OCI-M1 (cell line): ENCODE measurements at places on chromosomes 16 and 17.

DNA sequence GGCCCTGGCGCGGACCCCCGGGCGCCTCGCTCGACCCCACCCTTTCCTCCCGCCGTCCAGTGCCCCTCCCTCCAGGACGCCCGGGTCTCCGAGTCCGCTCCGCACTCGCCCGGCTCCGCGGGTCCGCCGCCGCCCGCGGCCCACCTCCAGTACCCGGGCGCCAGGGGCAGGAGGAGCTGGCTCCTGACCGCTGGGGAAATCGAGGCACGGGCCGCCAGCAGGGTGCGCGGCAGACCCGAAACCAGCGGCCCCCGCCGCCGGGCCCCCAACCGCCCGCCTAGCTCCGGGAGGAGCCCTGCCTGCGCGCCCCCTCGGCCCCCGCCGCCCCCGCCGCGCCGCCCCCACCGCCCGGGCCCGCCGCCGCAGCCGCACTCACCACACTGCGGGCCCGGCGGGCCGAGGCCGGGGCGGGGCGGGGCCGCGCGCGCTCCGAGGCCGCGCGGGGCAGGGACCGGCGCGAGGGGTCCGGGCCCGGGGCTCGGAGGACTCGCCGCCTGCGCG is 333 bp downstream of the MAFG start:
- no peak for DNase-seq

GRCh38 chr16:813204-813915 is 12.8 kb upstream of the GNG13 start:
- peak; percentile 4 for DNase-seq

DNA sequence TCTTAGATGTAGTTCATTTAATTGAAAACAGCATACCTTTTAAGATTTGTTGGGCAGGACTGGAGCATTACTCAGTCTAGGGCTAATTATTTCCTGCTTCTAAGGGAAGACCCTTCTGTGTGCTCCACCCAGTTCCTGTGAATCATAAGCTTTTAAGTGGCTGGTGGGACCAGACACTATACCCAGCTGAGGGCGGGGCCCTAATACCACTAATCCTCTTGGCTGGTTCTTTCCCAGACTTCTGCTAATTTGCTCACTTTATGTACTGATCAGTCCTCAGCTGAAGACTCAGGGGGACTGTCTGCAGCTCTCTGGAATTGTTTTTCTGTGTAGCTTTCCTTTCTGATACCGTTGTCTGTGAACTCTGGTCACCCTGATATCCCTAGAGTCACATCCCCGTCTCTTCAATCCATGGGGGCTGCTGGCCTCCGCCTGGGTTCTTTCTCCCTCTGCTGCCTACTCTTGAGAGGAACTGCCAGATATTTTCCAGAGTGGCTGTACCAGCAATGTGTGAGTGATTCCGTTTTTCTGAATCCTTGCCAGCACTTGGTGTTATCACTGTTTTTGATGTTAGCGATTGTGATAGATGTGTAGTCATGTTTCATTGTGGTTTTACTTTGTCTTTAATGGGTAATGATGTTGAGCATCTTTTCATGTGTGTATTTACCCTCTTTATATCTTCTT is 35.1 kb downstream of the MFSD11 start:
- DNase-seq, result peak; percentile 63

GRCh38 chr16:1121601-1122397 is 25.8 kb upstream of the C1QTNF8 start:
- DNase-seq, result peak; percentile 5

DNA sequence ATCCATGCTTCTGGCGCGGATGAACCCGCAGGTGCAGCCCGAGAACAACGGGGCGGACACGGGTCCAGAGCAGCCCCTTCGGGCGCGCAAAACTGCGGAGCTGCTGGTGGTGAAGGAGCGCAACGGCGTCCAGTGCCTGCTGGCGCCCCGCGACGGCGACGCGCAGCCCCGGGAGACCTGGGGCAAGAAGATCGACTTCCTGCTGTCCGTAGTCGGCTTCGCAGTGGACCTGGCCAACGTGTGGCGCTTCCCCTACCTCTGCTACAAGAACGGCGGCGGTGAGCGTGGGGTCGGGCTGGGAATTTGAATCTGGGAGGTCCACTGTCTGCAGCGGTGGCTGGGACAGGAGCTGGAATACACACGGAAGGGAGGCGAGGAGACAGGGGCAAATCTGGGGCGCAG is 904 bp downstream of the SLC6A2 start:
- DNase-seq, result no peak

DNA sequence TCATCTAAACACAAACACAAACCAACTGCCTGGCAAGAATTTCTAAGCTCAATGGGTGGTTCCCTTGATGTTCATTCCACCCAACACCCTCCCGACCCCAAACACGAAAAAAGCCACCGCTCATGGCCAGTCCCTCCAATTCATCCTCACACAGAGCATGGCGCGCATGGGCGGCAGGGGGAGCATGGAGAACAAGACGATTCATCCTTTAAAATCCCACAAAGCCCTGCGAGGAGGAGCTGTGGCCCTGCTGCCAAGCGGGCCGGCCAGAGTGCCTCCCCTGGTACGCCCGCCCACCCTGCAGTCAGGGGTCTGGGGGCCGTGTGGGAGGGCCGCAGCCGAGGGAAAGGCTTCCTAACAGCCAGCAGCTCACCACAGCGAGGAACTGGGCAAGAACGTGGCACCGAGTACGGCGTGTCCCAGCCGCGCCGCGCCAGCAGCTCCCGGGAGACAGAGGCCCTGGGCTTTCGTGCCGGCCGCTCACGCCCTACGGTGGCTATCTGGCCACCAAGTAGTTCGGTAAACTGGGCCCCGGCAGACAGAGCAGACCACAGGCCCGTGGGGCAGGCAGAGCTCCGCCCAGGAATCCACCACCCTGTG is 60.9 kb downstream of the KLHDC4 start:
- no peak for DNase-seq

DNA sequence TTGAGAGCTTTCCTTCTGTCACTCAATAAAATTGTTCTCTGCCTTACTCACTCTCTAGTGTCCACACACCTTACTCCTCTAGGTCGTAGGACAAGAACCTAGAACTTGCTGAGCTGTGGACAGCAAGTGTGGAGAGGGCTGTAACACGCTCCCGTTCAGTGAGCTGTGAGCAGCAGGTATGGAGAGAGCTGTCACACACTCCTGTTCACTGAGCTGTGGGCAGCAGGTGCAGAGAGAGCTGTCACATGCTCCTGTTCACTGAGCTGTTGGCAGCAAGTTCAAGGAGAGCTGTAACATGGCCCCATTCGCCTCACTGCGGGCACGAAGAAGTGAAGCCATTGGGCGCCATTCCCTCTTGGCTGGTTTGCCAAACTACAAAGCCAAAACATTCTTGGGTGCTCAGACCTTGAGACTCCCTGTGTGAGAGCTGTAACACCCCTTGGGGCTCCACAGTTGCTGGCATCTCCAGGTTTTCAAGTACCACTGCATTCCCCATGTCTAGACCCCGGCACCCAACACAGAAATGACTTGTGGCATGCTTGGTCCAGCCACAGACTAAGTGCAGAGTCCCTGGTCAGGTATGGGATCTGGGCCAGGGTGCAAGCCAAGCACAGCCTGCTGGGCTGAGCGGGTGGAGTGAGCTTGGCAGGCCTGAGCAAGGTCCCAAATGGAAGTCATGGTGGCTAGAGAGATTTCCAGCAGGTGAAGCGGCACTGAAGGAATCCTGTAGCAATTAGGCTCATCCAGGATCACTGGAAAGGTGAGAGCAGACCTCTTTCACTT is 608.0 kb upstream of the CDH8 start:
- DNase-seq, result no peak

DNA sequence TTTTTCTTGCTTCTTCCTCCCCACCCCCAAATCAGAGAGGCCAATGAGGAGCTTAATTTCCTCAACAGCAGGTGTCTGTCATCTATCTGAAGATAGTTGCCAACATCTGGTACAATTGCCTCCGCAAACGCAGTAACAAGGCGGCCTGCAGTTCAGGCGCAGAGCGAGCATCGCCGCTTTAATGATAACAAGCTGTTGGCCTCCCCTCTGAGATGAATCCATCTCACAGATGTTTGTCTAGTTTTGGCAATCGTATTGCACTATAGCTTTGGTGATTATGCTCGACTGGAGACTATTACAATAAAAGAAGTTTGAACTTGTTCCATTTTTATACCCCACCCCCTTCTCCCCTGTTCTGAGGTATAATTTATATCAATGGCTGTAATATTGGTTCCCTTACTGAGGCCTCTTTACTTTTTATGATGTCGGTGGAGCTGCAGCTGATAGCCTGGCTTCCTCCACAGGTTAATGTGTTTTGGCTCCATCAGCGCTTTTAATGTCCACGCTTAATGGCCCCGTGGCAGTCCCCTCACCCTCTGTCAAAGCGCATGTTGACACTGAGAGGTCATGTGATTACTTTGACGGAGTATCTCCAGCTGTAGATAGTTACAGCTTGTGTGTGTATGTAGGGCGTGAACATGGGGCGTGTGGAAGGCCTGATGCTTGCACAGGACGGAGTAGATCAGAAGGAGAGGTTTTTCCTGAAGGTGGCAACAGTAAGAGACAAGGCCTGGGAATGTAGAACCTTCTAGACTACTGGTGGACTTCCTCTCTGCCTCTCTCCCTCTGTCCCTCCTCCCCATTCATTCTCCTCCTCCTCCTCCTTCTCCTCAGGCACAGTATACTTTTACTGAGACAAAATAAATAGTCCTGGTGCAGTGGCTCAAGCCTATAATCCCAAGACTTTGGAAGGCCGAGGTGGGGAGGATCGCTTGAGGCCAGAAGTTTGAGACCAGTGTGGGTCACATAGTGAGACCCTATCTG is 164.7 kb downstream of the MSI2 start:
- DNase-seq, result no peak

GRCh38 chr16:11990702-11991390 is 14.3 kb downstream of the SNX29 start:
- no peak for DNase-seq

- DNase-seq, result no peak
Measured at GRCh38 chr16:67803894-67804293, 2.5 kb downstream of the RANBP10 start.

- no peak for DNase-seq
Measured at GRCh38 chr17:27321372-27321771, 27.5 kb downstream of the WSB1 start.

GRCh38 chr17:82053556-82054263 is 2.0 kb downstream of the GPS1 start:
- DNase-seq, result no peak

- peak; percentile 55 for DNase-seq
Measured at GRCh38 chr17:12180644-12181261, 160.1 kb downstream of the MAP2K4 start.

DNA sequence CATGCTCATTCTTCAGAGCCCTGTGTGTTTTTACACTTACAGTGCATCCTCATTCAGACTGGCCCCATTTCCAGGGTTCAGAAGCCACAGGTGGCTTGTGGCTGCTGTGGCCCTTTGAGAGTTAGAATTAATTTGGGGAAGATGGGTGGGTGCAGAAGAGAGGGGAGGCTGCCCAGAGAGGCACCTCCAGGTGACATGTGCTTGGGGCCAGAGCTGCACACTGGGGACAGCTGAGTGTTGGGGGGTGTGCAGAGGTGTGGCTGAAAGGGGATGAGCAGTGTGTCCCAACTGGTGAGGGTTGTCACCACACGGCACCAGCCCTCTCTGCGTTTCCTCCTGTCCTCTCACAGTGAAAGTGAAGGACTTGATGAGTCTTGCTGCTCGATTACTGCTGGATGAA is 6.9 kb upstream of the EIF1 start:
- no peak for DNase-seq

DNA sequence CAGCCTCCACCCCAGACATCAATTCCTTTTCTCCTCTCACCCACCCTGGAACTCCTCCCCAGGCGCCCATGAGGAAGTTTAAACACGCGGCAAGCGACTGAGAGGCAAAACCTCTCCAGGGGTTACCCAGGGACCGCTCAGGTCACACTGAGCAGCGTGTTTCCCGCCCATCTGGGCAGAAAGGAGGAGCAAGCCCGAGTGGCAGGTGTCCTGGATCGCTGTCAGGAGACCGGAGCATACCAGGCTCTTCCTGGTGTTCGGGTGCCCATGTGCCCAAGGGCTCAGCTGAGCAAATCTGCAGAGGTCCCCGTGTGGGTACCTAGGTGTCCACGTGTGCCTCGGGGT is 491 bp downstream of the SLC25A19 start:
- DNase-seq, result peak; percentile 59

DNA sequence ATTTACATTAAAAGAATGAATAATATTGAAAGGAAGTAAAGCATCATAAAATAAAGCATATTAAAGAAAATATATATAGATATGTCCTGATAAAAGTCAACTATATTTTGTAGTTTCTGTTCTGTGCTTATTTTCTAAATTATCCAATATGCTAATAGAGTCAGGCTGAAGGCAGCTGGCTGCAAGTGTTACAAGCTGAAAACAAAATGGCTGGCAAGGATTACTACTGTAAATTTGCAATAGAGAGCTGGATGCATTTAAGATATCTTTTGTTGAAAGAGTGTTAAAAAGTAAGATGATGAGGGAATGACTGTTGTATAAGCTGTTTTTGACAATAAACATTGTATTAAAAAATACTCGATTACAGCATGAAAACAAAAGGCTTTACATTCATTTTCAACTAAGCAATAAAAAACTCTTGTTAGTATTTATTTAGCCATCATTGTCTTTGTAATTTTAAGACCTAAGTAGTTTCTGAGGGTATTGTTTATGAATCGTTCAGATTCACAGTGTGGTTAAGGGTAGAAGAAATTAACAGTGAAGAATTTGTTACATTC is 76.3 kb downstream of the TANC2 start:
- no peak for DNase-seq

DNA sequence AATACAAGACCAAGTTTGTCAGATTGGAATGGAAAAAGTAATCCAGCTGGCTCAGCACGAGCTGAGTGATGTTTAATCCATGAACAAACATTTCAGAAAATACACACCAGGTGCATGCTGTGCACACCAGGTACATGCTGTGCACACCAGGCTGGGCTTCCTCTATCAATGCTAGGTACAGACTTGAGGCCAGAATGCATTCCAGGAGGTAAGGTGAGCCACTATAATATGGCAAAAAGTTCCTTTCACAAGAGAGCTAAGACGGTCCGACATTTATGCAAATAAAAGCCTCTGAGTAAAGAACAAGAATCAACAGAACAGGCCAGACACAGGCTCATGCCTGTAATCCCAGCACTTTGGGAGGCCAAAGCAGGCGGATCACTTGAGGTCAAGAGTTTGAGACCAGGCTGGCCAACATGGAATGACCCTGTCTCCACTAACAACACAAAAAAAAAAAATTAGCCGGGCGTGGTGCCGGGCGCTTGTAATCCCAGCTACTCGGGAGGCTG is 128.2 kb downstream of the ZNF778 start:
- DNase-seq, result no peak

DNA sequence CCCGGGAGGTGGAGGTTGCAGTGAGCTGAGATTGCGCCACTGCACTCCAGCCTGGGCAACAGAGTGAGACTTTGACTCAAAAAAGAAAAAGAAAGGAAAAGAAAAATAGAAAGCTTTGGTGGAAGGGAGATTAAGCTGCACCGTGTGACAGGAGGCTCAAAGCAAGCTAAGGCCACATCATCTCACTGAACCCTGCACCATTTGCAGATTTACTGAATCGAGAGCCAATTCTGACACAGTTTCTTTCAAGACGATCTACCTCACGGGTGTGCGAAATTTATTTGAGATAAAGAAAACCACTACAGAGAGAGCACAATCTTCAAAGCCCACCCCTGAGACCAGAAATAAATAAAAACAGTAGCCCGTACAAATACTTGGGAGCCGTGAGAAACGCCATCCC is 49.6 kb downstream of the RTN4RL1 start:
- no peak for DNase-seq

- DNase-seq, result no peak
Measured at GRCh38 chr16:58114827-58115825, 14.1 kb downstream of the CFAP20 start.

- no peak for DNase-seq
Measured at GRCh38 chr16:64629622-64630021, 492.2 kb downstream of the CDH11 start.
